T-helper 1 cell (primary cell): ENCODE measurements at places on chromosomes 6 and 20.

GRCh38 chr20:8427419-8428040, 295.5 kb downstream of the PLCB1 start:
- no peak for DNase-seq

- no peak for DNase-seq
Observed at GRCh38 chr20:61203320-61203719, 48.7 kb upstream of the CDH4 start.

- no peak for DNase-seq
Observed at GRCh38 chr20:32457479-32457986, 99.4 kb downstream of the ASXL1 start.

DNA sequence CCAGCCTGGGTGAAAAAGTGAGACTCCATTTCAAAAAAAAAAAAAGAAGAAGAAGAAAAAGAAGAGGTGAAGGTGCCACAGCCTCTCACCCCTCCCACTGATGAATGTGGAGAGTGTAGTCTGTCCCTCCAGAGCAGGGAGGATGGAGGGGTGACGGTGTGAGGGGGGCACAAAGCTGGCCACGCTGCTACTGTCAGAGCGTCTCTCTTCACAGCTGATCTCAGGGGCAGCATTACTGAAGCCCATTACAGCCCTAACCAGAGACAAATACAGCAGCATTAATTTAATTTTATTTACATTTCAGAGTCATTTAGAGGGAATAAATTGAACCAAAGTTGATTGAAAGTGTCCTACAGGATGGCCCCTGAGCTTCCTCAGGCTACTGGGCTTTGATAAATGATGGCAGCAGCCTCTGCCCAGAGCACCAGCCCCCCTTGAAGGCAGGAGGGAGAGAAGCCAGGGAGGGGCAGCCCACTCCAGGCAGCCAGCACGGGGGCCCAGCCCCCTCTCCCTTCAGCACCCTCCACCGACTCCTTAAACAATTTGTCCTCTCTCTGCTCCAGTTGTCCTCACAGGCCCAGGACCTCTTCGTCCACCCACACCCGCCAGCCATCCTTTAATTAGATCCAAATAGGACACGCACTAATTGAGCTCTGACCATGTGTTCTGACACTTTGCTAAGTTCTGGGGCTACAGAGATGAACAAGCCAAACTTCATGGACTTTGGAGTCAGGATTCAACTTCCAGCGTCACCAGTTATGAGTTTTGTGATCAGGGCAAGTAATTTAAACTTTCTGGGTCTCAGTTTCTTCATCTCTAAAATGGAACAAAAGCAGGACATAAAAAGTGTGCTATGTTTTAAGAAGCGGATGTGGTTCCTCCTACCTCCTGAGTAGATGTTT, 18.6 kb upstream of the ZFAND3 start:
- DNase-seq, result no peak

DNA sequence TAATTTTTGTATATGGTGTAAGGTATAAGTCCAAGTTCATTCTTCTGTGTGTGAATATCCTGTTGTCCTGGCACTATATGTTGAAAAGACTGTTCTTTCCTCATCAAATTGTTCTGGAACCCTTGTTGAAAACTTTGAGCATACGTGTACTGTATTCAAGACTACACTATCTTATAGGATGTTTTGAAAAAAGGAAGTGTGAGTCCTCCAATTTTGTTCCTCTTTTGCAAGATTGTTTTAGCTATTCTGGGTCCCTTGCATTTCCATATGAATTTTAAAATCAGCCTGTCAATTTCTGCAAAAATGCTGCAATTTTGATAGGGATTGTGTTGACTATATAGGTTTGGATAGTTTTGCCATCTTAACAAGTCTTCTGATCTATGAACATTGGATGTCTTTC, 195.2 kb downstream of the BACH2 start:
- DNase-seq, result no peak

- DNase-seq, result no peak
Observed at GRCh38 chr6:34057790-34058189, 88.1 kb downstream of the GRM4 start.

GRCh38 chr6:95578106-95578410, 723 bp downstream of the MANEA start:
- no peak for DNase-seq

GRCh38 chr20:631101-631500, 21.0 kb upstream of the TCF15 start:
- DNase-seq, result no peak

- no peak for DNase-seq
Observed at GRCh38 chr6:14505401-14505800, 387.8 kb downstream of the CD83 start.

DNA sequence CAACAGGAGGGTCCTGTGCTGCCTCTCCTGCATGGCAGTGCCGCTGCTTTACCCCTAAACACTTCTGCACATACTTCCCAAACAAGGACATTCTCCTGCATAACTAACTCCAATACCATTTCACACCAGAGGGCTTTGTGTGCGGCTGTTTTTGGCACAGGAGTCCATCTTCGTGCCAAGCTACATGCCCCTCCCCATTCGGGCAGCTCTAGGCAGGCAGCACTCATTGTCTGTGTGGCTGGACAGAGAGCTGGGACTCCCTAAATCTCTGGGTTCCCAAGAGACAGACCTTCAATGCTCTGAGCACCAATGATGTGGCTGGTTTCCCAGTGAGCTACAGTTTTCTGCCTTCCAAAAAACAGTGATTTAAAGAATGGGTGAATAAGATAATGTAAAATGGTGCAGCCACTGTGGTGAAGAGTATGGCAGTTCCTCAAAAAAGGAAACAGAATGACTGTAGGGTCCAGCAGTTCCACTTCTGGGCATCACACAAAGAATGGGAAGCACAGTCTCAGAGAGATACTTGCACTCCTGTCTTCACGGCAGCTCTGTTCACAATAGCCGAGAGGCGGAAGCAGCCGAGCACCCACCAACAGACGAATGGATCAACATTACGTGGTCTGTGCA, 80.3 kb upstream of the DUSP22 start:
- DNase-seq, result no peak

GRCh38 chr20:62696989-62697388, 11.6 kb upstream of the NTSR1 start:
- DNase-seq, result no peak

- DNase-seq, result no peak
Observed at GRCh38 chr6:41025966-41026530, 13.0 kb downstream of the UNC5CL start.

DNA sequence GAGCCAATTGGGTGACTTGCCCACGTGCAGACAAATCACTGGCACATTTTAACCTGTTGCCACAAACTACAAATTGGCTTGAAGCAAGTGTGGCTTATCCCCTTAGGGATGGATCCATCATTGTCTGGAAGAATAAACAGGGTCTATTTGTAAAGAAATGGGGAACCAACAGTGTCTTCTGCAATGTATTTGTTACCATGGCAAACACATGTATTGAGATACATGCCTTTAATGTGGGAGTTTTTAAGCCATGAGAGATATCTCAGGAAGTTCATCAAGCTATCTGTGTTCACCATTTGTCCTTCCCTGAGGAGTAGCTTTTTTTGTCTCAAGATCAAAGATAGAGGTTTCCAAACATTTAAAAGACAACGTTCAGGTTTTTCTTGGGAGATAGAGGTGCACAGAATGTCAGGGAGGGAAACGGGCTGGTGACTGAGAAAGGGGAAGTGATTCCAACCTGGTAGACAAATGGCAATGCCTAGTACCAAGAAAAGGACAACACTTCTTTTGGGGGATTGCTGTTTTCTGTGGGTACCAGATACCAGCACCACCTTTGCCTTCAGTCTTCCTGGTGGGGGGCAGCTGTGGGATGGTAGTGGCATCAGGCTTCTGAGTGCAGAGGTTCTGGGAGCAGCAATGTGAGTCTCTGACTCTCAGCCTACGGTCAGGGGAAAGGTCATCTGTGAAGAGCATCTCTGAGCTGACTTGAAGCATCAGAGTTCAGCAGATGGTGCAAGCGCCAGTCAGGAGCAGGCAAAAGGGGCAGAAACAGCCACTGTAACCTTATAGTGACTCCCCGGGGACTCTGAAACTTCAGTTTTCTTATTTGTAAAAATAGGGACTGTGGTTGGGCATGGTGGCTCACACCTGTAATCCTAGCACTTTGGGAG, 20.1 kb upstream of the BCAS1 start:
- no peak for DNase-seq
